Activated T-cell treated with anti-CD3 and anti-CD28 coated beads, Interleukin-2, amount 50 U/mL, for 48 hours (primary cell): ENCODE measurements at places on chromosomes 13 and 19.

GRCh38 chr19:41871573-41872383, 5.3 kb upstream of the CD79A start:
- DNase-seq = peak; percentile 86

DNA sequence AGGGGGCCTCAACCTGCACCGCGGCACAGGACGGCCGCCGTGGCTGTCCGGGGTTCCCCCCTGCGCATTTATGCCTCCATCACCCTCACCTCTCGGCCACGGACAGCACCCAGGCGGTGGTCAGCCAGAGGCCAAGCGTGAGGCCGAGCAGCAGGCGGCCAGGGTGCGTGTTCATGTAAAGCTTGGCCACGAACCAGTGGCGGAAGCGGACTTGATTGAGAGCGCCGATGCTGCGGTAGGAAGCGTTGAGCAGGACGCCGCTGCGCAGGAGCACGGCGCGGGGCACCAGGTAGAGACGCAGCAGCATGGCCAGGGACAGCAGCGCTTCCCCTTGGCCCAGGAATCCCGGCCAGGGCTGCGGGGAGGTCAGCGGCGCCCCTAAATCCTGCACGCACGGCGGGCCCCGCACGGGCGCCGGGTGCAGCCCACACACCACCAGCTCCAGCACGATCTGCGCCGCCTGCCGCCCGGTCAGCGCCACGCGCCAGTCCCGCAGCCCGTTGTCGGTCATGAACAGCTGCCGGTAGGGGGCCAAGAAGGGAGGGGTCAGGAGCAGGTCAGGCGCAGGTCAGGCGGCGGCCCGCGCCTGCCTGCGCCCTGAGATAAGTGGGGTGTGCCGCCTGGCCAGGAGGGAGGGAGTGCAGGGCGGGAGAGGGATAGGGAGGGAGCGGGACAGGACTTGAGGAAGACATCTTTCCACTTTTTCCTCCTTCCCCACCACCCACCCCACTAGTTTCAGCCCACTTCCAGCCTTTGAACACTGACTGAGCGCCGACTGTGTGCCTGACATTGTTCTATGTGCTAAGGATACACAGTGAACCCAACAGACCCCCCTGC, 6.5 kb downstream of the KCNN4 start:
- no peak for DNase-seq

DNA sequence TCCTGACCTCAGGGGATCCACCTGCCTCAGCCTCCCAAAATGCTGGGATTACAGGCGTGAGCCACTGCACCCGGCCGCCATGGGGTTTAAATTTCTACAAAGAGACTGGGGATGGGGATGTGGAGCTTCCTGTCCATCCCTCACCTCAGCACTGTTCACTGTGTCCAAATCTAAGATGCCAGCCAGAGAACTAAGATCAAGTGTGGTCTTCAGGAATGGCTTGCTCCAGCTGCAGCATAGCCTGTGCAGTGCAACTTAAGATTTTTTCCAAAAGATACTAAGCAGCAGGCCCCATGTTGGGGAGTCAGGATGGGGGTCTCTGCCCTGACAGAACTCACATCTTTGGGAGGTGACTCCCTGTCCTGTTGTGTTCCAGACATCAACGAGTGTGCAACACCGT, 9.3 kb downstream of the ADGRE5 start:
- DNase-seq = no peak

- DNase-seq = no peak
Observed at GRCh38 chr13:75666646-75667351, 30.7 kb downstream of the LMO7 start.

GRCh38 chr19:4737955-4738600, 14.4 kb upstream of the DPP9 start:
- DNase-seq = no peak

- DNase-seq = no peak
Observed at GRCh38 chr19:28940751-28941500, 272.0 kb downstream of the UQCRFS1 start.
